ENCODE measurements at places on chromosomes 16 and 17. TPM values are rescaled to one million over a fixed set of nuclear protein-coding genes. Genes with fewer than 3 reads are reported as not detected.

Gene ZNF624
- 3.4 TPM for total RNA-seq

Gene NACA2
- total RNA-seq, result not detected

Gene MYOCD
- total RNA-seq, result 2.2 TPM

Gene EPN3
- total RNA-seq, result under 0.01 TPM

Gene SULT1A4
- 12.6 TPM for total RNA-seq

Gene TMEM114
- not detected for total RNA-seq

Gene PSMD11
- total RNA-seq, result 77.1 TPM

Gene KRT12
- not detected for total RNA-seq

Gene RAMP2
- total RNA-seq, result 4.4 TPM

Gene CIBAR2
- total RNA-seq, result not detected

Gene MMP2
- 73.8 TPM for total RNA-seq

Gene COG8
- total RNA-seq, result 18.0 TPM

Gene CES5A
- not detected for total RNA-seq

Gene SNAI3
- total RNA-seq, result not detected

Gene SBK1
- total RNA-seq, result under 0.01 TPM

Gene MTSS2
- 15.7 TPM for total RNA-seq

Gene BAIAP2
- total RNA-seq, result 9.6 TPM

Gene PCGF2
- 9.5 TPM for total RNA-seq

Gene CXCL16
- total RNA-seq, result 1.3 TPM

Gene APOBR
- total RNA-seq, result not detected

Gene NAGS
- 2.0 TPM for total RNA-seq

All from bladder microvascular endothelial cell (primary cell).